A172 (cell line): ENCODE measurements at places on chromosomes 5 and 9.

DNA sequence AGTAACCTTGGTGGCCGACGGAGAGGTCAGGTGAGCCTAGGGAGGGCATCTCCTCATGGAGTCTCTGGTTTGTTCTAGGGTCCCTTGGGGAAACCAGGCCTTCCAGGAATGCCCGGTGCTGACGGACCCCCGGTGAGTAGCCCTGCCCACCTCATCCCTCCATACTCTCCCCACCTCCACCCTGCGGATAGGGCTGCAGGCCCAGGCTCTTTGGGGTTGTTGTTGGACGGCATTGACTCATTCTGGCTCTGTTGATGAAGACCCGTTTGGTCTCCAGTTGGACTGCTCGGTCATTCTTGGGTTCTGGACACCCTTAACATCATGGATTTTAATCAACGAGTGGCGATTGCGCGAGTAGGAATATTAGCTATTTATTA lies 112.3 kb upstream of the FCN2 start:
- no peak for DNase-seq

DNA sequence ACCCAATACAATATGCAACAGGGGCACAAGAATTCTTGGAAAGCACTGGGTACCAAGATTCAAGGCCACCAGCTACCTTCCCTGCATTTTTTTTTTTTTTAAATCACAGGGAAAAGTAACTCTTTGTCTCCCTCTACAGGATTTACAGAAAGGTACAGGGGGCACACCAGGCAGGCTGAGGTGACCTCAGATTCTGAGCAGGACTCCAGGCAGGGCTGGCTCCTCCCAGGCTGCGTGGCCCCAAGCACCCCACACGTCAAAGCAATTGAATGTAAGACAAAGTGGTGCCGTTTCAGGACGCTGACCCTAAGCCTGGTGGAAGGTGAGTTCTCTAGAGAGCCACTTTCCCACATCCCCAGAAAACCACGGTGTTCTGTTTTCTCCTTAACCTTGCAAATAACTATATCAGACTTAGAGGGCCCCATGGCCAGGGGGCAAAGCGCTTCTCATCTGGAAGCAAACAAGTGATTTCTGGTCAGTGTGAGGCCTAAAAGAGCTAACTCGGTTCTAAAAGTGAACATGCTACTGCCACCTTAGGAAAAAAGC lies 222.6 kb downstream of the ROR2 start:
- DNase-seq, result peak; percentile 67

GRCh38 chr9:95383845-95384244 lies 66.3 kb upstream of the FANCC start:
- peak; percentile 19 for DNase-seq

DNA sequence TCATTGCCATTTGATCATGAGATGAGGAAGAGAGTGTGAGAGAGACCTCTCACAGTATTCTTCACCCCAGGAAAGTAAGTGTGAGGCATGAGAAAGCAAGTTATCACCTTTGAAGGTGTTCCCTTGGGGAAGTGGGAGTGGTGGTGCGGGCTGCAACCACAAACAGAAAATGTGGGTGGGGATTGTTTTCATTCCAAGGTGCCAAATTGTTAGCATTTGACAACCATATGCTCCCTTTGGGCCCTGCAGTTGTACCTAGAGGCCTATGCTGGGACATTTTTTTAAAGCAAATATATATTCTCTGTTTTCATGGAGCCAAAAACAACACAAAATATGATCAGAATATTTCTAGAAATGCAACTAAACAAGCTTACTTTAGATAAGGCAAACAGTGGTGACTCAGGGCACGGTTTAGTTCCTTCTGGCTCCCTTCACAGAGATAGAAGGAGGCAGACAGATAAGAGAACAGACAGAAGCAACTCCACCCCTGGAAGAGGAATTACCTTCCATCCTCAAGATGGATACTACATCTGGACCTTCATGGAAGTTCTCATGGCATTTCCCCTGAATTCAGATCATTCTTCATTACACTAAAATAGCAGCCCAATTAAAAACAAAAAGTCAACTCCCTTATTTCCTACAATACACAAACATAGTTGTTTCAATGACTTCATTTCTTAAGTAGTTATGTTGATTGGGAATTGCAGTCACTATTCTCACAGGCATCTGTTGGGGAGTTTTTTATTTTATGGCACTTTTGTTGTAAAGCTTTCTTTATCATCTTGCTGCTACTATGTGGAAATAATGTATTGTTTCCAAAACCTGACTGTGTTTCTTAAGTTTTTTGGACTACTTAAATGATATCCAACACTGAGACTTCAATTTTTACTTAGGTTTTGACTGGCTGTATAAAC lies 416.6 kb downstream of the PLK2 start:
- no peak for DNase-seq

- no peak for DNase-seq
Observed at GRCh38 chr5:132069561-132069960, 4.0 kb upstream of the CSF2 start.

DNA sequence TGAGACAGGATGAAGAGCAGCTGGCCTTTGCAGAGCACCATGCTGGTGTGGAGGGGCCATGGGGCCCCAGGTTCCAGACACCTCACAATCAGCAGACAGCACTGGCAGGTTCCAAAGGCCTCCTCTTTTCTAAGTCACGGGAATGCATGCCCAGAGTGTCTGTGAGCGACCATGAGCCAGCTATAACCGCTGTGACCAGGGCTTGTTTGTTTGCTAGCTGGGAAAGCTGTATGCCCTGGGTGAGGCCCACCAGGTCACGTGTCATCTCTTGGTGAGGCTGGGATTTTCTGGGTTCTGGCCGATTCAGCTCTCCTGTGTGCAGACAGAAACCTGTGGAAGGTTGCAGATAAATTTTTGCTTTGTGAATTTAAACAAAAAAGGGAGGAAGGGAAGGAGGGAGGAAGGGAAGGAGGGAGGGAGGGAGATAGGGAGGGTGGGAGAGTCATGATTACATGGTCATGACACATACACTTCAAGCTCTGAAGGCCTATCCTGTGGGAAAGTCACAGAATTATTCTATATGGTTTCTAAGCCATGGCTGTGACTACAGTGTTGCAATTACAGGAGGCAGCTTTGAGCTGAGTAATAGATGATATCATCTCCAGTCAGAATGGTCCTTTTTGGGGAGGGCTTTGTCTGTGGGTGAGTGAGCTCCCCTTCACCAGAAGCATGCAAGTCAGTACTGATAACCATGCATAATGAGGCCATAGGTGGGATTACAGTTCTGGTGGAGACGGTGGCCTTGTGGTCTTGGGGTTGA lies 37.2 kb downstream of the PAPPA start:
- DNase-seq, result peak; percentile 47

- no peak for DNase-seq
Observed at GRCh38 chr9:4820168-4820567, 27.4 kb downstream of the RCL1 start.

DNA sequence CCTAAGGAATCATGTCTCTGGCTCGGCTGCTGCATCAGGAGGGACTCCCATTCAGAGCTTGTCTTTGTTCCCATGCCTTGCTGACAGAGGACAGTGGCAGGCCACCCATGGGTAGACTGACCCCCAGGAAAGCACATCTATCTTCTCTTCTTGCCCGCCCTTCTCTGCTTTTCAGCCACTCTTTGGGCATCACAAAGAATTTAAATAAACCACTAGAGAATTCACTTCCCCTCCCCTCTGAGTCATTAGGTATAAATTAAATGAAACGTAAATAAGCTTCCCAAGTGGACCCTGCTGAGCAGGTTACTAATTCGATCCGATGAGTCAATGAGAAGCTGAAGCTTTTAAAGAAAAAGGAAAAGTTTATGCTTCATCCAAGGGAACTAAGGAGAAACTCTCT lies 97.0 kb downstream of the DRD1 start:
- DNase-seq, result peak; percentile 91

DNA sequence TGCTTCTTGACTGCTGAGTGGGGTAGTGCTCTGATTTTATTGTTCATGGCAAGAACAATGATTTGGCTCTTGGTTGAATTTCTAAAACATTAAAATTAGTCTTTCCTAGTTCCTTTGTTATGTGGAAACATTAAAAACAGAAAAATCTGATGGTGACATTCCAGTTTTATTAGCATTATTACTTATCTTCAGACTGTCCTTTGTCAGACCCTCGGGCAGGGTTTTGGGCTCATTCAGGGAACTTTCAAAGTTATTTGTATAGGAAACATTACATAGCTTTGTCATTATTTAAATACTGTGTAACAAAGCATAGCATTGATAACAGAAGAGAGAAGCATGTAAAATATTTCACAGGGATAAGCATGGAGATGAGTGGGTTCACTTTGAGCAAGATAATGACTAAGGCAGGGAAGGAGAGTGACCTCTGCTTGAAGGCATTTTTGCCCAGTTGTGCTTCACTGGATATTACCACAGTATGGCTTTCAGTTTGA lies 119.9 kb downstream of the KDM4C start:
- no peak for DNase-seq

- no peak for DNase-seq
Observed at GRCh38 chr9:84856181-84856632, 186.7 kb downstream of the NTRK2 start.

DNA sequence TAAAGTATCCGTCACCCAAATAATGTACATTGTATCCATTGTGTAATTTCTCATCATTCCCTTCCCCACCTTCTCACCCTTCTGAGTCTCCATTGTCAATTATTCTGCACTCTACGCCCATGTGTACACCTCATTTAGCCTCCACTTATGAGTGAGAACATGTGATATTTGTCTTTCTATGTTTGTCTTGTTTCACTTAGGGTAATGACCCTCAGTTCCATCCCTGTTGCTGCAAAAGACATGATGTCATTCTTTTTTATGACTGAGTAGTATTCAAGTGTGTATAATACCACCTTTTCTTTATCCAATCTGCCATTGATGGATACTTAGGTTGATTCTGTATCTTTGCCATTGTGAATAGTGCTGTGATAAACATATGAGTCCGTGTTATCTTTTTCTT lies 4.9 kb upstream of the SPATA31C2 start:
- no peak for DNase-seq

GRCh38 chr9:128862401-128862851 lies 19.3 kb downstream of the KYAT1 start:
- DNase-seq, result no peak

DNA sequence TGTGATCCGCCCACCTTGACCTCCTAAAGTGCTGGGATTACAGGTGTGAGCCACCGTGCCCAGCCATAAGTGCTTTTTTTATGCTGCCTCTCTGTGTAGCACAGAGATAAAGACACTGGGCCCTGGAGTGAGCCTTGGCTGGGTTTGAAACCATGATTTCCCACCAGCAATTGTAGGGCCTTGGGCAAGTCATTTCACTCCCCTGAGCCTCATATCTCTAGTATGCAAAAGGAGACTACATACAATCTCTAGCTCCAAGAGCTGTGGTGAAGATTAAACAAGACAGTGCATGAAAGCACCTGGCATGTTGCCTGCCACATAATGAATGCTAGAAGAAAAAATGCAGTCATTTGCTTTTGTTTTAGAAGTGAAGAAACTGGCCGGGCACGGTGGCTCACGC lies 3.9 kb downstream of the FABP6 start:
- DNase-seq, result no peak

- peak; percentile 92 for DNase-seq
Observed at GRCh38 chr9:122912964-122913673, at the start of gene ZBTB6. ZBTB6 (minus strand) TSS chr9:122913323; CDS start chr9:122912072, 1,251 bp downstream.

GRCh38 chr5:3118340-3118739 lies 366.9 kb upstream of the IRX2 start:
- no peak for DNase-seq

DNA sequence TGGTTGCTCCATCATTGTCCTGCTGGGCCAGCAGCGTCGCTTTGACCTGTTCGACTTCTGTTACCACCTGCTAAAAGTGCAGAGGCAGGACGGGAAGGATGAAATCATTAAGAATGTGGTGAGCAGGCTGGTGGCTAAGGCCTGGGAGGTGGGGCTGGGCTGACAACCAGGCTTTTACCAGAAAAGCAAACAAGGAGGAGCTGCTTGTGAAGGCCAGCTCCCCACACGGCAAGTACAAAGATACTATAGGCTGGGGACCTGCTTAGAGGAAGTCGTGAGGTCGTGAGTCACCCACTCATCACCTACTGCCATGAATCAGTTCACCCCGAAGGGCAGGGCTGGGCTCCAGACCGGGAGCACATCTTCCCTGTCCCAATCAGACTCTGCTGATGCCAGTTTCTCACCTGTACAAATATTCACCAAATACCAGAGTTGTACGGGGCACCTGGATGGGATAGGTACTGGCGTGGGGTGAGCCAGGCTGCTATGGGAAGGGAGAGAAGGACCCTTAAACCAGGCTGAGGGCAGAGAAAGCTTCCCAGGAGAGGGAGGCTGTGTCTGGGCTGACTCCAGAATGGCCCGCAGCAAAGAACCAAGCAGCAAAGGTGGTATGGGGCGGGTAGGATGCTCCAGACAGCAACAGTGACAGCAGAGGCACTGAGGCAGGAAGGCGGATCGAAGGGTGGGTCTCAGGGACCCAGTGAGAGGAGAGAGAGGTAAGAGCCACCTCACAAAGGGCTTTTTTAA lies 69.3 kb upstream of the NIPAL4 start:
- peak; percentile 99 for DNase-seq
